ENCODE measurements at places on chromosomes 7 and 10.

DNA sequence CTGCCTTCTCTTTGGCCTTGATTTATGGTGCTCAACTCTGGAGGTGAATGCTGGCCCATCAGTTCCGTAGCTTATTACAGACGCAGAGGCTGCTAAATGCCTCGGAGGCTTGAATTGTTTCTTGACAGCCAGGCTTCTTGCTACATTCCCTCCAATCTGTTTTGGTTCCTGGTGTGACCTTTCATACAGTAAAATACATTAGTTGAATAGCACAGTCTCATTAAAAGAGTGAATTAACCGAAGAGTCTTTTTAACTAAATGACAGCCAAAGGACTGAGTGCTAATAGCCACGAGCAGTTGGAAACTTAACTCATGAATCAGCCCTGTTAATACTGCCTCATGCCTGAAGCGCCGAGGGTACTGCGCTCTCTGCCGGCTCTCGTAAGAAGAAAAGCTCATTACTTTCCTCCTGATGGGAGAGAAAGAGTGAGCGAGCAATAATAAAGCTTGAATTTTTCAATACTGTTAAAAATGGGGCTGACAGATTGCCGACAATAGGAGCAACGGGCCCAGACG, 236.4 kb upstream of the GPR26 start:
- DNase-seq = no peak

DNA sequence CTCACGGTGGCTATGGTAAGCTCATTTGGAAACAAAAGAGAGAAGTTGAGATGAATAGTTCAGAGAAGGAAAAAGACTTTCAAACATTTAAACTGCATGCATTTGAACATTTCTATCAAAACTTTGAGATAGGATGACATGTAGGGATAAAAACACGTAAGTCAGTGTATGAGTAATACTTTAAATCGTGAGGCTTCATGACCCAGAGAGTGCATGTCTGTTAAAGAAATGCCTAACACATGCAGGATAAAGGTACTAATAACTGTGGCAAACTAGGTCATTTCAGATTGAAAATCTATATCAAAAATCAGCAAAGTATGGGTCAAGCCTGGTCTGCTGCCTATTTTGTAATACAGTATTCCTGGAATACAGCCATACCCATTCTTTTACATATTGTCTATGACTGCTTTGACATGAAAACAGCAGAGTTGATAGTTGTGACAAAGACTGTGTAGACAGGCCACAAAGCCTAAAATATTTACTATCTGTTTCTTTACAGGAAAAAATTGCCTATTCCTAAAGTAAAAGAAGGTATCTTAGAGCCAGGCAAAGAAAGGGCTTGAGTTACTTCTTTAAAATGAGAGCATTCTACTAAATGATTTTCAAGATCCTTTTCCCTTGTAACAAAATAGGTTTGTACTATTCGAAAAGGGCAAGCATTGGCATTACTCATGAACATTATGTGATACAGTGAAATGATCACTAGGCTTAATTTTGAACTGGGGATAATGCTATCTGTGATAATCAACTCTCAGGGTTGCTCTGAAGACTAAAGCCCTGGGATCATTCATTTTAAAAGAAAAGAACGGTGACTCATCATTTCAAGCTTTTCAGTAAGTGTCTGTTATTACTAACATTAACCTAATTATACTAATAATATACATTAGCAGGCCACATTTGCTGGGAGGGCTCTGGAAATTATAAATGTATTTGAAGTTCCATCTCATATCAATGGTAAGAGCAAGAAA, 185.9 kb downstream of the CRPPA start:
- DNase-seq = no peak

DNA sequence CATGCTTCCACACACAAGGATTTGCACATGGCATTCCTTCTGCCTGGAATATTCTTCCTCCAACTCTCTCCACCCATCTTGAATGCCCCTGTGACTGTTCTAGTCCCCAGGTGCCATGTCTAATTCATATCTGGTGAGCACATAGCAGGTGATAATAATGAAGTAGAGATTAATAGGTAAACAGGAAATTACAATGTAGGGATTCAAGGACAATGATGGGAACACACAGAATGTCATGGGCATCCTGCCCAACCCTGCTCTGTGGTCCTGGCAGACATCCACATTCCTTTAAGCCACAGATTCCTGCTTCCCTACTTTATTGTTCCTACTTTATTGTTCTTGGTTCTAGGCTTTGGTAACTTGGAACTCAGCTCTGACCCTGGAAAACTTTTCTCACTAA, 115.8 kb downstream of the THSD7A start:
- DNase-seq = peak; percentile 16

DNA sequence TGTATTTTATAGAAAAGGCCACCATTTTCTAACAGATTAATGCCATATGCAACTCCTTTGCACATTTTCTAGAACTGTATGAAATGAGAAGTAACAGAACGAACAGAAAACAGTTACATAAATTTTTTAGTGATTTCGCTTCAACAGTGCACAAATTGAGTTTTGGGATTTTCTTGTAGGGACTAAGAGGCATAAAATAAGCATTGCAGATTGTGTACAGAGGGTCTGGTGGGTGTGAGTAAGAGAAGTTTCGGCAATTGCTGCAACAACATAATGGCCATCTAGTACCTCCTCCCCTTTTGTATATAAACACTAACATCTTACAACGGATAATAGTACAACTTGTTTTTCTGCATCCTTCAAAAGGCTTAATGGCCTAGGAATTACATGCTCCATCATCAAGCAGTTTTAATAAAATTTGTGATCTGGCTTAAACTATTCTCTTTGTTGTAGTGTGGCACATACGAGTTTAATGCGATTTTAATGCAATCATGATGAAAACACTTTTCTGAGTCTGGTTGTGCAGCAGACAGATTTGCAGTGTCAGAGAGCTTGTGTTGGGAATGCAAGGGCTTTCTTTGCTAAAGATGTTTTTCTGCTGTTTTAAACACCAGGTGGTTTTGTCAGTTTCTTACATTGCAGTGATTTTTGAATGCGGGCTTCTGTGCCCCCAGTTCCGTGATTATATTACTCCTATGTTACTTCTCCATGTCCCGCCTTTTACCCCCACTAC, 2.9 kb downstream of the GLCCI1 start:
- DNase-seq = no peak

DNA sequence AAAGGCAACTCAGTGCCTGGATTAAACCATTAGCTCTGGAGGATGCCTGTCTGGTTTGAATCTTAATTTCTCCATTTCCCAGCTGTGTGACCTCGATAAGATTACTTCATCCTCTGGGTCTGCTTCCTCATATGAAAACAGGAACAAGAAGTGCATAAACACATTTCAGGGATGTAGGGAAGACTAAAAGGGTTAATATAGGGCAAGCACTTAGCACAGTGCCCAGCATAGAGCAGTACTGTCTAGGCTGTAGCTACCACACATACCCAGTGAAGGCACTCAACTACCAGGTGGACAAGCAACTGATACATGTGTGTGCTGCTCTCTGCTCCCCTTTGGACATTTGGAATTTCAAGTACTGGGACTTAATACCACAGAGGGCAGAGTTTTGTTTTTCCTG, 85.4 kb downstream of the KCNMA1 start:
- no peak for DNase-seq
